ENCODE measurements at places on chromosomes 4 and X.

DNA sequence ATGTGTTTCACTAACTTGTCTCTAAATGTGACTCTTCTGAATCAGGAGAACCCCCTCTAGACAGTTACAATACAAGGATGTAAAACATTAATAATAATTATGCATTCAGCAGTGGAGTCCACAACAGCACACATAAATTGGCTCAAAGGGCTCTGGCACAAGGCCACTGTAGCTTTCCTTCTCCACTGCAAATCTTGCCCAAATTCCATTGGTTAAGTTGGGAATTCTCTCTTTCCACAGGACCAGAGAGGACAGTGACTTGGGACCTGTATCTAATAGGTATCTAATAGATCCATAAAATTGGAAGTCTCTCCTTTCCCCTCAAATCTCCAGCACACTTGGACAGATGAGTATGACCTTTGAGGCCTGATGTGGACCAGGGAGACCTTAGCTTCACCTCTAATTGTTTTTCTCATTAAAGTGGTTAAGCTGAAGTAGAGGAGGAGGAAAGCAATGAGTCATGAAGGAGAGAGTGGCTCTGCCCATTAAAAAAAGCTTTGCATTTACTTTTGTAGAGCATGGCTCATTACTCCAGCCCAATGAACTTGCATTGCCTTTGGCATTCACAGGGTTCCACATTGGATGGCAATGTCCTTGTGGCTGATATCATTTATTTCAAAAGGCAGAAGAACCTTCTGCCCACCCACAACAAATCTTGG, 72.3 kb upstream of the SH3RF1 start:
- no peak for DNase-seq

GRCh38 chr4:85067342-85067741, 100.9 kb upstream of the WDFY3 start:
- DNase-seq, result no peak

DNA sequence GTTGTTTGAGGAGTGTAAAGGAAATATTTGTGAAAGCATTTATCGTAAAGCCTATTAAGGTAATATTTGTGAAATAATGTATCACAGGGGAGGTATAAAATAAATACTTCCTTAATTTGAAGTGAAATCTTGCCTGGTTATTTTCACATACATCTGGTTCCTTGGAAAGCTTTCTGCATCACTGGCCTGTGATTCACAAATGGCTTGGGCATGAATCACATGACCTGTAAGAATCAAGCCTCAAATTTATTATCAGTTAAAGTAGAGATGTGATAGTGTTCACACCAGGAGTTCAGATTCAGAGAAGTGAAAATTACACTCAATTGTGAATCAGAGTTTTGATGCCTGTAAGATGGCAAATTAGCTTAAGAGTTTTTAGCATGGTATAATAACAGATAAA, 1911.4 kb downstream of the STIM2 start:
- no peak for DNase-seq

DNA sequence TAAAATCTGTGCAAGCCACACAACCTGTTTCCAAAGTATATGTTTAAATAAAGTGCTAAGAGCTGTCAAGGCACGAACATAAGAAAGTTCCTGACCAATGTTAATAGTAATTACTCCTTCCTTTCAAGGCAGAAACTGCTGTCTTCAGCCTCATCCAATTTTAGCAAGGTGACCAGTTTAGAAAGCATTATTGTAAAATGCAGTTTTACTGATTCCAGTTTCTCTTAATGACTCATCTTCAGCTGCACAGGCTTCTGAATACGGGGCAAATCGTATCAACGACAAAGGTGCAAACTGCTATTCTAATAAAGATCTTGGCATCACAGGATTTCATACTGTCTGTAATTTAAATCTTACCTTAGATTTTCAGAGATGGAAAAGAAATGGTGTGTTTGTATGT, 87.5 kb downstream of the PPP3CA start:
- no peak for DNase-seq

DNA sequence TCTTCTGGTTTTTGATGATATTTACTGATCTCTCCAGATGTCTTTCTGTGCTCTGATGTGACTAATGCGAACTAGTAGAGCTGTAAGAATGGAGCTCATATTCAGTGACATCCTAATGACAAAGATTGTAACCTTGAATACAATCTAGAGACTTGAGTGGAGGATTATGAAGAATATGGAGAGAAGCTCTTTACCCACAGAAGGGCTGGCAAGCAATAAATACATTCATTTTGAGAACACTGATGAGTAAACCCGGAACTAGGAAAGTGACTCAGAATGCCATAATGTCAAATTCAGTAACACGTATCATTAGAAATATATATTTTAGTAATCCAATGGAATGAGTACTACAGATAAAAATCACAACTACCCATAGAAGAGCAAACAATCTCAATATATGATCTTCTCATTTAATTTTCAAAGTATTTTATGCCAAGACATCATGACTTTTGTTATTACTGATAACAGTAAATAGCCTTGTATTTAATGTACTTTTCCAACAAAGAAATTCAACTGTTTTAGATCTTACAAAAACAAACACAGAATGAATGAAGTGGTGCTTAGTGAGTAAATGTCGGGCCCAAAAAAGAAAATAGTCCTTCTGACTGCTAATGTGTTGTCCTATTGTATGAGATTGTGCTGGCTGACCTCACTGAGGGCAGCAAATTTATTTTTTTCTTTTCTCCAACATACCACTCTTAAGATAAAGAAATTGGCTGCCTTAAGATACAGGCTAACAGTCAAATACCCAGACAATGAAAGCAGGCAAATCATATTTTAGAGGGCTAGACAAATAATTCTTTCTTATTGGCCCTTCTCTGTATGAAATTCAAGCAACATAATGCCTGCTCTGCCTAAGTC, 49.2 kb upstream of the HDAC8 start:
- no peak for DNase-seq

GRCh38 chr4:114361249-114361648, 237.4 kb upstream of the UGT8 start:
- no peak for DNase-seq

- DNase-seq, result no peak
These were observed 244.3 kb downstream of the PTTG2 start for GRCh38 chr4:38204339-38205035.

- DNase-seq, result peak; percentile 28
These were observed 180.4 kb downstream of the AFAP1 start for GRCh38 chr4:7759216-7759615.

DNA sequence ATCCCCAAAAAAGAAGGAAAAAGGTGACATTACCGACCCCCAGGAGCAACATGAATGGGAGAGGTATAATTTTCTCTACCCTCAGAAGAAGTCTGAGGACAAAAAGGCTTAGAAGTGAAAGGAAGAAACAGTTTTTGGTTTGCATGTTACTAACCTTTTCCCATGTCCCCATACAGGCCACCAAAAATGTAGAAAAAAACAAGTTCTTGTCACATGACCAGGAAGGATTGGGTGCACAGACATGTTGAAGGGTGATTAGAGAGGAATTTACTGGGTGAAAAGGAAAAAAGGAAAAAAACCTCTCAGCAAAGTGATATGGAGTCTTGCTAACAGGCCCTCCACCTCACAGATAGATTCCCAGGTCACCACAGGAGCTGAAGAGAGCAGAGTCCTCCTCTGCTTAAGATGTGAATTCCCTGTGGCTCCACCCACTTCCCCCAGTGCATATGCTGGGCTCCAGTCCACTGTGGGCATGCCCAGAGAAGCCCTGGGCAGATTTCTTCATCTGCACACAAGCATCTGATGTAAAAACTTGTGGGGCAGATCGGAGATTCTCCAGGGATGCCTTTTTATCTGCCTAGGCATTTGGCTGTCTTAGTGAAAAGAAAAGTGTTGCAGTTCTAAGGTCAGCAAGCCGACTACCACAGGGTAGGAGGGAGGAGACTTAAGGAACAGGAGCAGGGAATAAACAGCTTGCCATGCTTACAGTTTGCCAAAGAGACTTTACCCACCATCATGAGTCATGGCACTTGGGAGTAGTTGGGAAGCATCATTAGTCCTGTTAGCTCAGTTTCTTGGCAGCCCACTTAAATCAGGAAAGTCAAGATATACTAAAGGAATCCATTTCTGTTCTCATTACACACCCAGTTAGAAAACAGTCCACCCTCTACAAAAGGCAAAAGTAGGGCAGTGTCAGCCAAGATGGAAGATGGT, 25.0 kb upstream of the PASD1 start:
- no peak for DNase-seq

- no peak for DNase-seq
These were observed 1198.7 kb downstream of the PCDH7 start for GRCh38 chr4:31918891-31919290.

DNA sequence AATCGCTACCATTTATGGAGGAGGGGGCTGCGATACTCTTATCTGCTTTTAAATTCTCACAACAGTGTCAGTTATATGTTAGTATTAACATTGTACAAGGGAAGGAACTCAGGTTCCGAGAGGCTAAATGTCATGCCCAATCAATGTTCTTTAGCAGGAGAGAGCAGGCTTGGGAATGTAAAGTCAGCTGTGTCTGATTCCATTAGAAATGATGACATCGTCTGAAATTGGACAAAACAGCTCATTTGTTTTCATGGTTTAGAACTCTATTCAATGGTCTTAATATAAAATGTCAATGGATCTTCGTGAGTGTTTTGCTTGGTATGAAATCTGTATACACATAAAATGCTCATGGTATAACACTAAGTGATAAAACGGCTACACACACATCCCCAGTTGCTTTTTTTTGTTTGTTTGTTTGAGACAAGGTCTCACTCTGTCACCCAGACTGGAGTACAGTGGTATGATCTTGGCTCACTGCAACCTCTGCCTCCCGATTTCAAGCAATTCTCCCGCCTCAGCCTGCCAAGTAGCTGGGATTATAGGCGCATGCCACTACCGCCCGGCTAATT, 11.9 kb upstream of the SH3KBP1 start:
- no peak for DNase-seq

GRCh38 chrX:72569786-72570185, 2.9 kb downstream of the HDAC8 start:
- DNase-seq, result no peak

DNA sequence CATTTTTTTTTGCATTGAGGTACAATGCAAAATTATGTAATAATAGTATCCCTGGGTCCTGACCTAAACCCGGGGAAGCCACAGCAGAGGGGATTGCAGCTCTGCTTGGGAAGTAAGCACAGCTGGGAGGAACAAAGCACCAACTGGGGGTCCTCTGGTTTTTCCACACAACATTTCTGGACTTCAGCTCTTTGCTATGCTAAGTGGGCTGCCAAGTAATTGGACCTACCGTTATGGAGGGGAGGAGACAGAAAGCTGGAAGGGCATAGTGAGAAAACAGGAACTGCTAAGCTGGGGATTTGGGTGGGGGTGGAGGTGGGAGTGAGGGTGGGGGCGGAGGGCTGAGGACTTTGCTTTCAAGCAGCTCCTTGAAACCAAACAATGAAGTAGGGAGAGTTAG, 183.3 kb downstream of the ZIC3 start:
- no peak for DNase-seq

- DNase-seq, result no peak
These were observed 502.3 kb upstream of the DIAPH2 start for GRCh38 chrX:96182366-96182765.

DNA sequence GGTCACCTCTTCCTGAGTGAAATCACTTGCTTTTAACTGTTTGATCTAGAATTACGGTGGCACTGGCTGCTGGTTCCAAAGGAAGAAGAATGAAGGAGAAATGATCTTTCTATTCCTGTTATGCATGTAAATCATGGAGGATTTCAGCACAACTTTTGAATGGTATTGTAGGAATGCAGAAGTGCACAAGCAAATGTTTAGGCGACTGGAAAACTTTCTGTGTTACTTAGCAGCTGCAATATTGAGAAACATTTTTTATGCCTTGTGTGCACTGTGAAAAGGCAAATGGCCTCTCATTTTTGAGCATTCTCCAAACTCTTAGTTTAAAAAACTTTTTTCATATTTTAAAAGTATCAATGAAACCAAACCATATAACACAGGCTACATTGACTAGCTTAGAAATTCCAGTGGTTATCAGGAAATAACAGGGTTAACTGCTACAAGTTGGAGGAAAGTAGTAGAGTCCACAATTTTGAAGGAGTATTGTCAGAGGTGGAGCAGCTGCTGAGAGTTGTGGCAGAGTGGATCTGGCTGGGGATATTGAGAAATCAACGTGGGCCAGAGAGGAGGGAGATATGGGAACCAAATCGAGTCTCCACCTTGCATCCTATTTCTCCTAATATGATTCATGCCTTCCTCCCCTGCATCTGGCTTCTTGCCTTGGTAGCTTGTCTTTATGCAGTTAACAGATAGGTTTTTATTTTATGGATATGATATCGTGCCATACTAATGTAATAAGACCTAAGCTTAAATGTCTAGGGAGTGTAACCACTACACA, 32.0 kb upstream of the FHL1 start:
- no peak for DNase-seq

- DNase-seq, result peak; percentile 66
These were observed at the start of gene FHL1 for GRCh38 chrX:136147315-136147901. Gene FHL1, plus strand, starts transcription at chrX:136147533.

- DNase-seq, result no peak
These were observed 201.7 kb upstream of the ADAMTS3 start for GRCh38 chr4:72770708-72771107.

- DNase-seq, result peak; percentile 72
These were observed 50.8 kb upstream of the TRIM2 start for GRCh38 chr4:153153339-153153871.

DNA sequence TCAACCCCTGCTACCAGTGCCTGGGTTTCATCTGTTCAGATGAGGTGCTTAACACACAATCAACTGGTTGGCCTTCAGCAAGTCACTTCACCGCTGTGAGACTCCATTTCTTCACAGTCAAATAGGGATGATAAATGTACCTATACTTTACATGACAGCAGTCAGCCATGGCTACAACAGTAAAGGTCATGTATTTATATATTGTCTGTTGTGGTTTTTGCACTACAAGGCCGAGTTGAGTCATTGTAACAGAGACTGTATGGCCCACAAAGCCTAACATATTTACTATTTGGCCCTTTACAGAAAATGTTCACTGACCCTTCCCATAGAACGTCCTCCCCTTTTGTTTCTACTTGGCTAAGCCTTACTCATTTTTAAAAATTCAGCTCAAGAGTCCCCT, 404.6 kb upstream of the F9 start:
- DNase-seq, result no peak

- no peak for DNase-seq
These were observed 17.0 kb upstream of the TBL1X start for GRCh38 chrX:9447906-9448305.

DNA sequence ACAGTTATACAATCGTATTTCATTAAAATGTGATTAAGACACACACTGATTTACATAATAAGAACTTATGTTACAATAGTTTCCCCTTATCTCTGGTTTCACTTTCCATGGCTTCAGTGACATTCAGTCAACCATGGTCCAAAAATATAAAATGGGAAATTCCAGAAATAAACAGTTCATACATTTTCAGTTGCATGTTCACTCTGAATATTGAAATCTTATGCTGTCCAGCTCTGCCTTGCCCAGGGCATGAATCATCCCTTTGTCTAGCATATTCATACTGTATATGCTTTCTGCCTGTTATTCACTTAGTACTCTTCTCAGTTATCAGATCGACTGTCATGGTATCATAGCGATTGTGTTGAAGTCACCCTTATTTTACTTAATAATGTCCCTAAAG, 173.8 kb upstream of the DCAF12L2 start:
- no peak for DNase-seq

GRCh38 chrX:2516623-2517022, 15.8 kb upstream of the DHRSX start:
- no peak for DNase-seq

- no peak for DNase-seq
These were observed 87.2 kb upstream of the MYOZ2 start for GRCh38 chr4:119048446-119048845.

Measured in CD8-positive, alpha-beta T cell (primary cell).